ENCODE measurements at places on chromosomes 2 and 18. TPM values are rescaled to one million over a fixed set of nuclear protein-coding genes. Genes with fewer than 3 reads are reported as not detected.

The HOXD11 gene
- total RNA-seq = not detected

DNA sequence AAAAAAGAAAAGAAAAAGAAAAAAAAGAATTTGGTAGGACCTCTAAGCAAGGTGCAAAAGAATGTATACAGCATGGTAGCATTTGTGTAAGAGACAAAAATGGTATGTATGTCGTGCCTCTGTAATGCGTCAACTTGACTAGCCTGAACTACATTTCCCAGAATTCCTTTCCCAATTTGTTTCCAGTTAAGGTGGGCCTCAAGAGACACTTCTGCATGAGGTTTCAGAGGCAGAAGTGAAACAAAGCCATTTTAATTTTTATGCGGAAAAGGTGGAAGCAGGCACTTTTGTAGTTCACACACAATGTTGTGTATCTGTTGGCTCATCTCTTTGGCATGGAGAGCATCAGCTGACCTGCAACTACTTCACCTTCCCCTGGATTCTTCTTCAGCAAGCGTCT, 56.5 kb upstream of the PAPOLG start:
- no peak overlapping the region for H3K27ac ChIP-seq
- DNase-seq = no peak
- no peaks in the 10 kb centered on the region for H3K4me1 ChIP-seq

DNA sequence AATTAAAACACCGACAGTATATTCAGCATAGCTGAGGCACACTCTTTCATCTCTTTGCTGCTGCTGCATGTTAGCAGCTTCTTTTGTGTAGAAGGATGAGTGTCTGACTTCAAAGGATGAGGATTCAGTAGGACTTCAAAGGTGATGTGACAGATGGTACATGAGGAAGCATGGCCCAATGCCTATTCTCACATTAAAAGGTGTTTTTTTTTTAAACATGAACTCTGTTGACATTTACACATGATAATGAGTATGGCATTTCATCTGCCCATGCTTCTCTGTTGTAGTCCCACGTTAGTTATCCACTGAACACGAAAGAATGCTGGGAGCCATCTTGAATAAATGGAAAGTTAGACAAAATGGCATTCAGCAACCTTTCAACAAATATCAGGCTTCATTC, 1950.8 kb upstream of the PIK3C3 start:
- no peaks in the 10 kb centered on the region for H3K4me1 ChIP-seq
- DNase-seq = no peak
- no peak overlapping the region for H3K27ac ChIP-seq
- H3K4me3 ChIP-seq = no peak overlapping the region

GRCh38 chr2:113207021-113207420, 33.2 kb downstream of the PSD4 start:
- DNase-seq = no peak
- H3K27me3 ChIP-seq = no peaks in the 10 kb centered on the region
- peaks cover 19% of the 10 kb centered on the region for H3K4me1 ChIP-seq
- no peak overlapping the region for H3K27ac ChIP-seq
- no peaks in the 10 kb centered on the region for H3K36me3 ChIP-seq

The REG3G gene
- not detected for total RNA-seq

- no peaks in the 10 kb centered on the region for H3K27me3 ChIP-seq
- no peak overlapping the region for H3K27ac ChIP-seq
- no peak overlapping the region for H3K4me3 ChIP-seq
- no peak for DNase-seq
Observed at GRCh38 chr2:24205131-24205530, 30.3 kb downstream of the FAM228A start.

DNA sequence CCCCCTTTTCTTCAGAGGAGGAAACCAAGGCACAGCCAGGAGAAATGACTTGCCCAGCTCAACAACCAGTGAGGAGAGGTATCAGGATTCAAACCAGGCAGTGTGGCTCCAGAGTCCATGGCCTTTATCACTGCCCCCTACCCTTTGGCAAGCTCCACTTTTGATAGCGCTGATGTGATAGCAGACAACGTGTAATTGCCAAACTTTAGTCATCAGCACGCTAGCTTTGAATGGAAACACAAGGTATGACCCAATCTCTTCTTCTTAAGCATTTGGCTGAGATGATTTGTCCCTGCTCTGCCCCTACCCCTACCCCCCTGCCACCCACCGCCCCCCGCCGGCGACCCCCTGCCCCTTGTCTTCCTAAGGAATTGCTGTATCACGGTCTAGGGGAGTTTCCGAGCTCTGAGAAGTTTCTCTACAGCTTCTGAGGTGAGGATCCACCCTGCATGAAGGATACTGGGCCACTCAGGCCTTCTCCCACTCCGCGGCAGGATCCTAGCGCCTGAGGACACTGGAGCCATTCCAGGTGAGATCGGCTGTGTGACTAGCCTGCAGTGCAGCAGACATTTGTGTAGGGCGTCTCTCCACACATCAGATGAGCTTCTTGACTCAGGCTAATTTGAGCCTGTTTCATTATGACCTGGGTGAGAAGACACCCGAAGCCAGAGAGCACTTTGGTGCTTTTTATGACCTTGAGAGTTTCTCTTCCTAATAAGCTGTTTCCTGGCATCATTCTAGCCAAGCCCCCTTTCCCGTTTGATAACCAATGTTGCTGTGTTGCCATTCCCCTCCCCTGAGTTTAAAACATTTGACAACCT, 75.1 kb upstream of the MAP4K4 start:
- no peak overlapping the region for H3K27ac ChIP-seq
- no peaks in the 10 kb centered on the region for H3K36me3 ChIP-seq
- H3K27me3 ChIP-seq = no peaks in the 10 kb centered on the region
- H3K4me3 ChIP-seq = no peak overlapping the region

DNA sequence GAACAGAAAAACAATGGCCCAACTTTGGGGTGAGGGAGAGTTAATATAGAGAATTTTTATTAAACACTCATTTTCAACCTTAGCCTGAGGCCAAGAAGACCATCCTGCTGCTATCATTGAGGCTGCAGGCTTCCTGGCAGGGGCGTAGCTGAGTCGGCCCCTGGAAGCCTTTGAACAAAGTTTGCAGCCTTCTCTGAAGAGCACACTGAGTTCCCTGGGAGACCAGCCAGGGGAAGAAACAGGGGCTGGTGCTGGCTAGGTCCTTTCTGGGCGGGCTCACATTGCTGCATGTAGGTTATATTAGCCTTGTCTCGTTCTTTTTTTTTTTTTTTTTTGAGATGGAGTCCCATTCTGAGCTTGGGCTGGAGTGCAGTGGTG, 126.8 kb upstream of the HS6ST1 start:
- 0 out of 2 replicates have a peak, but pooled peaks cover 5% of the 10 kb centered on the region for H3K4me1 ChIP-seq
- H3K4me3 ChIP-seq = no peak overlapping the region
- no peak for DNase-seq
- H3K27me3 ChIP-seq = no peaks in the 10 kb centered on the region
- H3K27ac ChIP-seq = no peak overlapping the region
- H3K36me3 ChIP-seq = no peaks in the 10 kb centered on the region

- peaks cover 25% of the 10 kb centered on the region for H3K4me1 ChIP-seq
- H3K36me3 ChIP-seq = no peaks in the 10 kb centered on the region
- DNase-seq = peak; percentile 66
- H3K27me3 ChIP-seq = no peaks in the 10 kb centered on the region
- no peak within 1 kb of the TSS for H3K27ac ChIP-seq
- H3K4me3 ChIP-seq = peak within 1 kb of the TSS; percentile 74
Observed at GRCh38 chr2:24490690-24491541, at the start of gene NCOA1. NCOA1 (plus strand) TSS chr2:24491254; CDS start chr2:24658678, 167,424 bp downstream.

The RIT2 gene
- not detected for total RNA-seq

GRCh38 chr2:181374781-181375675, 82.2 kb upstream of the ITGA4 start:
- no peaks in the 10 kb centered on the region for H3K36me3 ChIP-seq
- H3K4me1 ChIP-seq = peaks cover 10% of the 10 kb centered on the region
- no peak overlapping the region for H3K4me3 ChIP-seq
- H3K27me3 ChIP-seq = no peaks in the 10 kb centered on the region

GRCh38 chr2:197348721-197349360, 38.3 kb upstream of the ANKRD44 start:
- no peak for DNase-seq
- H3K27ac ChIP-seq = no peak overlapping the region
- H3K36me3 ChIP-seq = no peaks in the 10 kb centered on the region
- no peak overlapping the region for H3K4me3 ChIP-seq
- no peaks in the 10 kb centered on the region for H3K4me1 ChIP-seq

DNA sequence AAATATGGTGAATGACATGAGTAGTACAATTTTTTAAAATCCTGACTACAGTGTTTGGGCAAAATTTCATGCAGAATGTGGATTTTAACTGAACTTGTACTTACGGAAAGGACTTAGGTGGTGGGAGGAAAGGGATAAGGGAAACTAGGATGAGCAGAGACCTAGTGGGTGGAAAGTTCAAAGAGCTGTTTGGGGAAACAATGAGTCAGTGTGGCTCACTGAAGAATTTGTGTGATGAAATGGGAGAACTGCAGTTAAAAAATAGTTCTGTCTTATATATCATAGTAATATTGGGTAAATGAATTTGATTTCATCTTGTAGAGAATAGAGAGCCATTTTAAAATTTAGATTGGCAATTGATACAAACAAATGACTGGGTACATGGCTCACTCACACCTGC, 220.1 kb upstream of the CTAGE1 start:
- no peaks in the 10 kb centered on the region for H3K36me3 ChIP-seq
- H3K27ac ChIP-seq = 0 out of 2 replicates have a peak overlapping the region, but pooled peaks have one; percentile 12
- peaks cover 18% of the 10 kb centered on the region for H3K4me1 ChIP-seq
- H3K4me3 ChIP-seq = no peak overlapping the region

The SP140L gene
- total RNA-seq = 15.1 TPM

GRCh38 chr2:166238176-166238575, 110.4 kb upstream of the SCN1A start:
- no peaks in the 10 kb centered on the region for H3K36me3 ChIP-seq
- H3K27ac ChIP-seq = no peak overlapping the region
- H3K4me3 ChIP-seq = no peak overlapping the region
- peaks cover 9% of the 10 kb centered on the region for H3K4me1 ChIP-seq

- peaks cover 19% of the 10 kb centered on the region for H3K36me3 ChIP-seq
- no peak overlapping the region for H3K4me3 ChIP-seq
- DNase-seq = no peak
Observed at GRCh38 chr2:229835596-229836283, 86.1 kb downstream of the TRIP12 start.

DNA sequence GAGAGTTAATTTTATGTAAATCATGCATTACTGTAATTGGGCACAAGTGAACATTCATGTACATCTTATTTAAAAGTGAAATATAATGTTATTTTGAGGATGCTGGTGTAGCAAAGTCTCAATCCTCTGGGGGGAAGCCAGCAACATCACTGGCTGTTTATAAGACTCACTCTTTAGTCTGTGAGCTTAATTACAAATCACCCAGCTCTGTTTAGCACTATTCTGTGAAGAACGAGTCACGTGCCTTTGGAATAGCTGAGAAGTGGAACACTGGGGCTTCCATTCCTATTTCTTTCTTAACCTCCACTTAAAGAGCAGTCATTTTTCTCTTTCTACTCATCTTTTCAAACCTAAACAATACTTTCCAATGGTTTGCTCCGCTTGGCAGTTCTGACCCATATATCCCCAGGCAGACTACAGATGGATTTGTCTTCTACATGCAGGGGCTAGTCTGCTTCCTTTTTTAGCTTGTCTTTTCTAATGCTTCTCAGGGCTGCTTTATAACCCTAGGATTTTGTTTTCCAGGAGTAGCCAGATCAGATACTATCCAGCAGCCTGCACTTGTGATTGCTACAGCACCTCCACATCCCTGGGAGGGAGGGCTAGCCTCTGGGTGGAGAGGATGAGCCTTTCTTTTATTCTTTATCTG, 95.3 kb upstream of the CAVIN2 start:
- no peaks in the 10 kb centered on the region for H3K36me3 ChIP-seq
- H3K4me1 ChIP-seq = peaks cover 8% of the 10 kb centered on the region
- DNase-seq = no peak
- no peak overlapping the region for H3K27ac ChIP-seq
- H3K4me3 ChIP-seq = no peak overlapping the region
- H3K27me3 ChIP-seq = no peaks in the 10 kb centered on the region

DNA sequence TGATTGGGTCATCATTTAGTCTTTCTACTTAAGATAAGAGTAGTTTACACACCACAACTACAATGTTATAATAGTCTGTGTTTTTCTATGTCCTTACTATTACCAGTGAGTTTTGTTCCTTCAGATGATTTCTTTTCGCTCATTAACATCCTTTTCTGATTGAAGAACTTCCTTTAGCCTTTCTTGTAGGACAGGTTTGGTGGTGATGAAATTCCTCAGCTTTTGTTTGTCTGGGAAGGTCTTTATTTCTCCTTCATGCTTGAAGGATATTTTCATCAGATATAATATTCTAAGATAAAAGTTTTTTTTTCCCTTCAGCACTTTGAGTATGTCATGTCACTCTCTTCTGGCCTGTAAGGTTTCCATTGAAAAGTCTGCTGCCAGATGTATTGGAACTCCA, 38.0 kb upstream of the SLC16A14 start:
- H3K36me3 ChIP-seq = no peaks in the 10 kb centered on the region
- no peaks in the 10 kb centered on the region for H3K27me3 ChIP-seq
- peak; percentile 15 for DNase-seq
- H3K4me3 ChIP-seq = no peak overlapping the region
- H3K4me1 ChIP-seq = peaks cover 12% of the 10 kb centered on the region

GRCh38 chr2:238667008-238667407, 180.9 kb upstream of the TWIST2 start:
- no peaks in the 10 kb centered on the region for H3K4me1 ChIP-seq
- DNase-seq = no peak
- H3K36me3 ChIP-seq = no peaks in the 10 kb centered on the region
- no peak overlapping the region for H3K4me3 ChIP-seq
- peaks cover 47% of the 10 kb centered on the region for H3K27me3 ChIP-seq

The SERPINB10 gene
- not detected for total RNA-seq

Measured in PC-9 (cell line).